ENCODE measurements at places on chromosomes 13 and 19.

GRCh38 chr19:18478545-18479311 lies 40.8 kb upstream of the ISYNA1 start:
- peak; percentile 87 for DNase-seq

DNA sequence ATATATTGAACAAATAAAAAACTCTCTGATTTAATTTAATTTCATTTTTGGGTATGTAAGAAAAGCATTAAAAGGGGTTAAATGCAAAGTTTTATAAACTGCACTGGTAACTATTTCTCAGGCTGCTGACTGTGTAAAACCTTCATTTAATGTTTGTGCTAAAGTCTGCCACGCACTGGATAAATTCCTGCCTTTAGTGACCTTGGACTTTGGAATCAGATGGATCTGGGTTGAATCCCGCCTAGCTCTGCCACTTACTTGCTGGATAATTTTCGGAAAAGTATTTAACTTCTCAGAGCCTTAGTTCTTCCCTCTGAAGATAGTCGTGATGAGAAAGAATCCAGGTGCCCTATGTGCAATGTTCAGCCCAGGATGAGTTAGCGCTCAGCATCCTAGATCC lies 58.6 kb downstream of the RASL11A start:
- no peak for DNase-seq

- no peak for DNase-seq
Observed at GRCh38 chr13:97786510-97786909, 167.0 kb upstream of the IPO5 start.

- no peak for DNase-seq
Observed at GRCh38 chr13:109939180-109939579, 152.8 kb upstream of the IRS2 start.

GRCh38 chr13:30047154-30047874 lies 196.9 kb upstream of the UBL3 start:
- DNase-seq, result no peak

DNA sequence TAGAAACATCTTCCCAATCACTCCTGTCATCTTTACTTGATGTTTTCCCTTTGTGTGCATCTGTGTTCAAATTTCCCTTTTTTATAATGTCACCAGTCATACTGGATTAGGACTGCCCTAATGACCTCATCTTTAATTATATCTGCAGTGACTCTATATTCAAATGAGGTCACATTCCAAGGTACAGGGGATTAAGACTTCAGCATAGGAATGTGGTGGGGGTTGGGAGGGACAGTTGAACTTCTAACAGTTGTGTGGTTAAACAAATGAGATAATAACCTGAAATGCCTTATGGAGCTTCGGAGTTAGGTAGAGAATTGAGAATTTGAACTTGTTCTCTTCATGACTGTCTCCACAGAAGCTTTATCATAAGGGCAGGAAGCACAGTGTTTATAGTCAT lies 23.0 kb downstream of the PAN3 start:
- DNase-seq, result no peak

DNA sequence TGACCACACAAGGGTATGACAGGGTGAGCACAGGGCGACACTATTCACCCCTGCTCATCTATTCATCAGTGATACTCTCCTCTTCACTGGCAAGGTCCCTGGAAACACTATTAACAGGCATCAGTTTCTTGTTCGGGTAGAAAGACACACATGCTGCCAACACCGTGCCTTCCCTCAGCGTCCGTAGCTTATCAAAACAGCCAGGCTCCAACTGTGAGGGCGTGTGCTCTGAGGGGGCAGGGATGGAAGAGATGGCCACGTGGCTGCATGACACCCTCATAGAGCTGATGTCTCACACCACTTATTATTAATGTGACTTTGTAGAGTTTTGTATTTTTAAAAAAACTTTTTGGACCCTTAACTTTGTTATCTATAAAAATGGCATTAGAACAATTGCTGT lies 160.3 kb downstream of the ITGBL1 start:
- DNase-seq, result no peak

GRCh38 chr13:34675626-34676025 lies 266.4 kb upstream of the NBEA start:
- DNase-seq, result no peak

DNA sequence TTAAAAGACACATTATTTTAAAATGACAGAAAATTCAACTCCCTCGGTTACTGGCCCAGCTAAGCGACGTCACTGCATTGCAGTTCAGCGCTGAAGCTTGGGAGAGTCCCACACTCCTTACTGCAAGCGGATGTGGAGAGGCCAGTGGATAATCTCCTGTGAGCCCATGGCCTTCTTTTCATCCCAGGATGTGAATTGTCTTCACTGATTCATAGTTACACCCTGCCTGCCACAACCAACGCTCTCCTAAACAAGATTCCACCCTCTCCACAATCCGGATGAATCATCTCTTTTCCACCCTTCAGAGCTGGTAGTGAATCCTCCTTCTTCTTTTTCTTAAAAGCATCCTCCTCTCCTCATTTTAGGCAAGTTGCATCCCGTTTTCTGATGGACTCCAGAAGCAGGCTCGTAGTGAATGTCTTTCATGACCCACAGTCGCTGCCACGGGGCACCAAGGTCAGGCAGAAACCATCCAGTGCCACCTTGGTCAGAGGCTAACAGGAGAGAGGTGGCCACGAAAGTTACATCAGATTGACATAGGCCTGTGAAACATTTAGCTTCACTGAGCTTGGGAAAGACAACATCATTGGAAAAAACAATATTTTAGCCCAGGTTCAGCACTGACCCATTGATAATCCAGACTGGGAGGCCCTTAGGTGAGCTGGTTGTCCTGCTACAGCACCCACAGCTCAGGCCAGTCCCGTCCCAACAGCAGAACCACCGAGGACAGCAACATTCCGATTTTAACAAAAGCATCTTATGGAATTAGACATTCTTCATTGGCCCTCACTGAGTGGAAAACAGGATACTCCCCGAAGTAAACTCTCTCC lies 2.0 kb downstream of the GJB2 start:
- DNase-seq, result no peak

GRCh38 chr19:21585281-21585890 lies 80.0 kb downstream of the ZNF429 start:
- no peak for DNase-seq

DNA sequence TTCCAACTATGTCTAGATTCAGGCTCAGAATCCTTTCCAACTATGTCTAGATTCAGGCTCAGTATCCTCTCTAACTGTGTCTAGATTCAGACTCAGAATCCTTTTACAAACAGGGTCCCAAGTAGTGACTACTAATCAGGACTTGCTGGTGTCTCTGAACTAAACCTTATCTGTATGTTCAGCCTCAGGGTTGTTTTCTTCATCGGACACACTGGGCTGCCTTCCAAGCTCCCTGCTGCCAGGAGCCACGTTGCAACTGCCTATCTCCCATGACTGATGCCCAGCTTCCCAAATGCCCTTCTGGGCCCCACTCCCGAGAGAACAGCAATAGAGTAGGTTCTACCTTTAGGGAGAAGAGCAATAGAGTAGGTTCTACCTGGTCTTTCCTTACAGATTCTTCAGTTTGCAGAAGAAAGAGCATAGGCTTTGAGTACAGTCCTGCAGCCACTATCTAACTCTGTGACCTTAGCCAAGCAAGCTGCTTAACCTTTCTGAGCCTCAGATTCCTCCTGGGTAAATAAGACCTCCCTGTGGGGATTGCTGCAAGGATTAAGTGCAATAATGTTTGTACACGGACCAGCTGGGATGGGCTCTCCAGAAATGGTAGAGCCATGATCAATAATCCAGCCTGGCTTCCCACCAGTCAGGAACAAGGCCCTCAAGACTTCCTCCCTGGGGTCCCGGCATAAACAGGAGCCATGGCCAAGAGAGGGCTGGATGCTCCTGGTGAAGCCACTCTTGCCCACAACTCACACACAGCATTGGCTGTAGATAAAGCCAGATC lies 61.5 kb downstream of the ZIC5 start:
- no peak for DNase-seq

DNA sequence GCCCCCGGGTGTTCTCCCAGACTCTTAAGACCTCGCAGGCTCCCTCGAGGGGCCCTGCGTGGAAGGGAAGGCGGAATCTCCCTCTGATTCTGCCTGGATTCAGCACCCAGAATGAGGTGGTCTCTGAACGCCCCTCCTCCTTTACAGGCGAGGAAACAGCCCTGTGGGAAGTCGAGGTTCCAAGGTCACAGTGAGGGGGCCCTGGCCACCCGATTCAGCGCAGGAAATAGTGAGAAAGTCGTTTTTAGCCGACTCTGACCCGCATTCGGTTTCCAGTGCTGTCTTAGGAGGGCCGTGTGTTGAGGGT lies 1.1 kb downstream of the BSG start:
- DNase-seq, result no peak

GRCh38 chr13:71149046-71149445 lies 718.0 kb downstream of the DACH1 start:
- no peak for DNase-seq

- DNase-seq, result no peak
Observed at GRCh38 chr13:43985422-43986072, 105.8 kb downstream of the LACC1 start.

GRCh38 chr19:5342573-5343201 lies 2.1 kb upstream of the PTPRS start:
- DNase-seq, result no peak

DNA sequence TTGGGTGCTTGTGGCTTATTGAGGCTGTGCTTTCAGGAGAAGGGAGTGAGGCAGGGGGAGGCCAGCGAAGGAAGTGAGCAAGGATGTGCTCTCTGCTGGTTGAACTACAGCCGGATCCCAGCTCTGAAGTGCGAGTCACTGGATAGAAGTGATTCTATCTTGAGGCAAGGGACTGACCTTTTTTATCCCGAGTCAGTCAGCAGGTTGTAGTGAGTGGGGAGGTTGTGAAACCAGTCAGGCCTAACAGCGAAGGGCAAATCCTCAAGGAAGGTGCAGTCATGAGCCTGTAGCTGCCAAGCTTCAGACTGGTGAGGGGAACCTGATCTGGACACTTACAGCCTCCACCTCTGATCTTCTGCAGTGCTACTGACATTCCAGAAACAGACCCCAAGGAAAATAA lies 18.6 kb downstream of the SCEL start:
- DNase-seq, result no peak

DNA sequence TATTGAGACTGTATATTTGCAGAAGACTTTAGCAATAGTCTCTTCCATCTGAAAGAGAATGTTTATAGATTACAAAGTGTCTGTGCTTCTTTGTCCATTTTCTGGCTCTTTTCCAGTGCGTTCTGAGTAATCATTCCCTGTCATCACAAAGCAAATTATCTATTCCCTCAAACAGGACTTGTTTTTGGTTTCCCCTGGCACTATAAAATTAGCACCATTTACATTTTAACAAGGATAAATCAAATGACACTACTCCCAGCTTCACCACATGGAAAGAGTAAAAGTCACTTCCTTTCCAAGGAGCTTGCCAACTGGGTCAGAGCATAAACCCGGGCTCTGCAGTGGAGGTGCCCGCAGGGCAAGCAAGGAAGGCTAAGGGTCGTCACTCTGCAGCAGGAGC lies 88.1 kb downstream of the SHISA2 start:
- no peak for DNase-seq

- DNase-seq, result no peak
Observed at GRCh38 chr13:39956036-39956435, 300.6 kb downstream of the COG6 start.
